ENCODE measurements at places on chromosomes 3 and 15.

GRCh38 chr3:119156868-119157267, 10.9 kb downstream of the TEX55 start:
- DNase-seq: no peak

GRCh38 chr3:85176799-85177198, 218.0 kb downstream of the CADM2 start:
- DNase-seq: no peak

- DNase-seq: no peak
Measured at GRCh38 chr3:32551087-32551486, 19.6 kb downstream of the DYNC1LI1 start.

GRCh38 chr3:150607267-150608065, 4.3 kb downstream of the SELENOT start:
- DNase-seq: peak; percentile 58

DNA sequence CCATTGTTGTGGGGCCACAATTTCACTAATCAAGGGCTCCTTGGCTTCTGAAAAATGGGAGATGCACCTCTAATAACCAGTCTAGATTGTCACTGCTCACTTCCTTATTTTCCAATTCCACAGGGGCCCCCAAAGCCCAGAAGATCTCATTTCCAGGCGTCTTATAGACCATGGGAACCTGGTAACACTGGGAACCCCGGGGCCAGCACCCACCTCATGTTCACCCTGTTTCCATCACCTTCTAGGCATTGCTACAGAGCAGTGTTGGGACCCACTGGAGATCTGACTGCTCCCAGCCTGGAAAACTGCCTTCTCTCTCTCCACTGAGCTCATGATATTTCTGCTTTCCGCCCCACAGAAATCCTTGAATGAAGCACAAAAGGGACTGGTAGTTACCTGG, 61.5 kb downstream of the TFRC start:
- DNase-seq: no peak
